ENCODE measurements at places on chromosomes 1 and 21. TPM values are rescaled to one million over a fixed set of nuclear protein-coding genes. Genes with fewer than 3 reads are reported as not detected.

Gene RNF187
- 57.5 TPM for polyA plus RNA-seq

Gene B3GALT2
- 13.3 TPM for polyA plus RNA-seq

Gene TBX19
- 1.7 TPM for polyA plus RNA-seq

Gene NBPF6
- not detected for polyA plus RNA-seq

Gene DONSON
- 19.2 TPM for polyA plus RNA-seq

Gene BATF3
- polyA plus RNA-seq: 2.2 TPM

Gene LCE1B
- not detected for polyA plus RNA-seq

Gene TMEM240
- polyA plus RNA-seq: 4.8 TPM

DNA sequence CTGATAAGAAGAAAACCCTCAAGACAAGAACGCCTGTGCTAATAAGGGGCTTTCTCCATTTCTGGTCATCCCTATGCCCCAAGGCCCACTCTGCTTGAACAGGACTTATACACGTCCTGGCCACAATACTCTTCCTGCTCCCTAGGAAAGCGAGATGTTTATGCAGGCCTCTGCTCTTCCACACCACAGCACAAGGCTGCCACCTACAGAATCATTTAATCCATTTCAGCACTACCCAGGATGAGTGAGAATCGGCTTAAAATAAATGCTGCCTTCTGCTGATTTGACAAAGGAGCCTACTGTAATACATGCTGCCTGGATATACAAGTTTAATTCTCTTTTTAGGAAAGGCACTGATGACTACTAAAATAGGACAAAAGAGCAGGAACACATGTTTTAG is 29.4 kb downstream of the FRRS1 start:
- peak; percentile 28 for DNase-seq

DNA sequence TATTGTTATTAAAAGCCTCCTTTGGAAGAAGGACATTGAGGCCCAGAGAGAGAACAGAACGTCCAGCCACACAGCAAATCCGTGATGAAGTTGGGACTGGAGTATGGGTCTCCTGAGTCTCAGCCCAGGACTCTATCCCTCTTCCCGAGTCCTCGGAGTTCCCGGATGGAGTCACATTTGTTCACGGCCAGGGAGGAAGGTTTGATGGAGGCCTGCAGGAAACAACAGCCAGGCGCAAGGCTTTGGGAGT is 357 bp upstream of the TXLNA start:
- no peak for DNase-seq

DNA sequence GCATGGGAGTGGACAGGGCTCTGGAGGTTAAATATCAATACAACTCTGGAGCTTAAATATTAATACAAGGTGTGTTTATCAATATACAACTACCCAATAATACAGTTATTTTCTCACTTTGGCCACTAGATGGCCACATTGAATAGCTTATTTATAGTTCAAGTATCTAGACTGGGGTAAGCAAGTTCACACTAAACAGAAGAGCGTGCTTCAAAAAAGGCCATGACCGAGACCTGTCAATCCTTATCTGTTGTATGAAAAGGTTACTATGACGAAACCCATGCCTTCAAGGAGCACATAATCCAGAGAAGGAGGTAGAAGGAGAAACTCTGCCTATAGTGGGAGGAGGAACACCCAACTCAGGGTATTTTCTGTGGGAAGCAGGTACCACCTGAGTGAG is 29.1 kb downstream of the CHML start:
- peak; percentile 26 for DNase-seq

GRCh38 chr1:27527890-27528817 is 38.2 kb upstream of the WASF2 start:
- peak; percentile 58 for DNase-seq

DNA sequence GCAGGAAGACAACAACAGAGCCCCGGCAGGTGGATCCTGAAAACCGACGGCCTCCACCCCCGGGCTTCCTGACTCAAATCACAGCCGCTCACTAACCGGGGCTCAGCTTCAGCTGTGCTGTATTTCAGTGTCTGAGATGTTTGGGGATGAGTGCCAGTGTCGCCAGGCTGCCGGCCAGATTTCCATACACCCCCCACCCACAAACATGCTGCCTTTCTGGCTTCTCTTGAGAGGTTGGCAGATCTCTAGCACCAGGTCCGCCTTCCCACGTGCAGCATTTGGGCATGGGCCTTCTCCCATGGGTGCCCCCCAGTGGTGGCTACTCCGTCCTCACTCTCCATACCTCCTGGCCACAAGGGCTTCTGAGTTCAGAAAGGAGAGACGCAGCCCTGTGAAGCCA is 34.8 kb downstream of the KCNAB2 start:
- DNase-seq: no peak

DNA sequence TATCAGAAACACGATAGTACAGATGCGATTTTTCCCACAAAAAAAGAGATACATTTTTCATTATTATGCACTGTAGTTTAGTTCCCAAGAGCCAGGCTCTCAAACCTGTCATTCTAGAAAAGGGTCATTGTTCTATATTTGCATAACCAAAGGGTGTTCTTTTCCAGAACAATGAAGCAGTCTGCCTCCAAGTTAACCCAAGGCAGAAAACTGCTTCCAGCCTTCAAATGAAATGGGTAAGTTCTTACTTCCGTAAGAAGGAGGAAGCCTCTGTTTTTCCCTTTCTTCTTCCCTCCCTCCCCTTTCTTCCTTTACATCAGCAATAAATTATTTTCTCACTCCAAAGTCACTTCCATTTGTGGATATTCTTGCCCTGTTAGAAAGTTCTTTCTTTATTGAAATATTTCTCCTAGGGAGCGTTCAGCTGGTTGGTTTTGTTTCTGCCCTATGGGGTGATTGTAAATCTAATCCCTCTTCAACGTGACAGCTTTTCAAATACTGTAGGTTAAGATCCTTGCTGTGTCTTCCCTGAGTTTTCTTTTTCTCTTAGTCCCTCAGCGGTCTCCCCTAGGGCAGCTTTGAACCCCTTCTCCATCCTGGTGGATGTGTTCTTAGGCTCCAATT is 77.3 kb upstream of the PTGFRN start:
- DNase-seq: no peak

GRCh38 chr1:35707601-35708440 is 10.9 kb downstream of the C1orf216 start:
- no peak for DNase-seq

GRCh38 chr1:50103615-50104081 is 5.1 kb upstream of the ELAVL4 start:
- no peak for DNase-seq

- no peak for DNase-seq
These were observed 65.6 kb upstream of the RRP15 start for GRCh38 chr1:218219460-218219859.

DNA sequence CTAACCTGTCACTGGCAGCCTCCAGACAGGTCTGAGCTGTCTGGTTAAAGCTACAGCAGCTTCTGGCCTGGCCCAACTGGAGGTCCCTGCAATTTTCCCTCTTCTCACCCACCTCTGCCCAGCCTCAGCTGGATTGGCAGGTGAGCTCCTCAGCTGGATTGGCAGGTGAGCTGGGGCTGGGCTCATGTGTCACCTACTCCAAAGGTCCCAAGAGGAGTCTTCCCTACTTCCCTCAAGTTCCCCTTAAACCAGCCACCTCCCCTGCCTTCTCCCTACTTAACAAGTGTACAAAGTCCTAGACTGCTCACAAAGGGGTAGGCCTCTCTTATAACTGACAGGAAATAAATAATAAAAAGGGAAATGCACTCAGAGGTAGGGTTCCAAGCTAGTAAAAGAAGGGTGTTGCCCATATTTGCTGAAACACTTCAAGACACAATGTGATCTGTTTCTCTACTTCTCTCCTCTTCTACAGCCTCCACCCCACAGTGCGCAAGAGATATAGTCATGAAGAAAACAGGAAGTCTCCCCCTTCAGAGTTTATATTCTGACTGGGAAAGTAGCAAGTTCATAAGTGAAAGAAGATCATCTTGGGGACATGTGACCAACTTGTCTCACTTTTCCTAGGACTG is at the start of gene GPA33:
Gene GPA33, minus strand, starts transcription at position 64 of the 629 bp plus-strand sequence. CDS start 90 bp downstream, outside the sequence.
- DNase-seq: no peak

- peak; percentile 48 for DNase-seq
These were observed at the start of gene BATF3 for GRCh38 chr1:212699625-212700222. Gene BATF3 (minus strand): TSS chr1:212699840. CDS start chr1:212699762, 78 bp downstream.

- no peak for DNase-seq
These were observed 222.7 kb upstream of the OLFM3 start for GRCh38 chr1:102219463-102219862.

- DNase-seq: no peak
These were observed 96.0 kb upstream of the BTG3 start for GRCh38 chr21:17708522-17709265.

GRCh38 chr1:19596065-19596713 is 47.9 kb upstream of the NBL1 start:
- DNase-seq: peak; percentile 36

- DNase-seq: no peak
These were observed 15.6 kb upstream of the FAAP20 start for GRCh38 chr1:2210084-2210653.

- no peak for DNase-seq
These were observed 144.6 kb upstream of the HMGB4 start for GRCh38 chr1:33719326-33719725.

- DNase-seq: no peak
These were observed 202.5 kb downstream of the FGGY start for GRCh38 chr1:59499273-59499942.

GRCh38 chr1:243374412-243374811 is 118.6 kb downstream of the SDCCAG8 start:
- DNase-seq: no peak

DNA sequence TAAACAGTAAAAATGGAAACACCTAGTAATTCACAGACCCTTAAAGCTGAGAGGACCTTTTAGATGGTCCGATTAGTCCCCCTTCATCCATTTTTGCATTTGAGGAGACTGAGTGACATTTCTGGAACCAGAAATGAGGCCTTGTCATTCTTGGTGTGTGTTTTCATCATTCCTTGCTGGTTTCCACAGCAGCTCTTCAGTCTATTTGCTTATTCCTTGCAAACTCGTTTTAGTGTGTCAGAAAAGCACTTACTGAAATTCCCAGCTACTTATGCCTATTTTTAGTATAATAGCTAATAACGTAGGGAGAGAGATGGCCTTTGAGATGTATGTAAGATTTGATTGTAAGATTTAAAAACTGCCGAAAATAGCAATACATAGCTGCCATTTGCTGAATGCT is 70.9 kb downstream of the VPS13D start:
- no peak for DNase-seq

GRCh38 chr1:67711855-67712212 is 26.8 kb downstream of the GADD45A start:
- DNase-seq: no peak

GRCh38 chr1:152460529-152460899 is 46.5 kb upstream of the CRNN start:
- DNase-seq: no peak

DNA sequence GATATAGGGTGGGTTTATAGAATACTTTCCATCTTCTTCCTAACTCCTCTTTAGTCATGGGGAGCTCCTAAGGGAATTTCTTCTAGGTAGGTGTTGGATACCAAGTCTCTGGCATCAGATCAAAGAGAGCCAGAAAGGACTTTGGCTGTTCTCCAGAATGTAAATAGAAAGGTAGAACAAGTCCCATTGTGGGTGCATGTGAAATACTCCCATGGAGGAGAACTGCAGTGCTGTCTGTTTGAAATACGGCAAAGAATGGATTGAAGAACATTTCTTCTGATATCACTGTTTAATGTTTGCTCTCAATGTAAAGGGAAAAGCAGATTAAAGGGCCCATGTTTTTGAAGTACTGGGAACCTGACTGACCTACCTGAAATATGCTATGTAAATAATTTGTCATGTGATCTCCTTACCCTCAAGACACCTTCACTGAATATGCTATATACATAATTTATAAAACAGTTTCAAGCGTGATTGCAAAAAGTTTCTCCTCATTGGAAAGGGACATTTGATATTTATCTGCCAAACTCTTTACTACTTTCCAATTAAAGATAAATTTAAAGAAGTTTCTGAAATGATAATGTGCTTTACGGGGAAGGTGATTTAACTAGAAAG is 65.9 kb downstream of the LAMC1 start:
- no peak for DNase-seq

DNA sequence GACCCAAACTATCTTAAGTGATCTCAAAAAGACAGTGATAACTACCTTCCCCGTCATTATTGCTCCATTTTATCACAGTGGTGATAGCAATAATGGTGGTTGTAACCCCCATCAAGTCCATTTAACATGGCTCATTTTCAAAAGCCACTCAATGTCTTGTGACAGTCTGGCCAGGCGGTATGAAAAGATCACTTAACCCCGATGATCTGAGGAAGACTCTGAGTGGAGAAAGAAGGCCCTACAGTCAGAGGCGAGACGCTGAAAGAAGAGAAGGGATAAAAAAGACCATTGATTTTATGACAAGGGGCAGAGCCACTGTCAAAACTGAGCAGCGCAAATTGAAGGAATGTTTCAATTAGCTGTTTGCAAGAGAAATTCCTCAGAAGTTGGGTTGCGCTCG is 417.2 kb upstream of the PBX1 start:
- DNase-seq: no peak

- DNase-seq: peak; percentile 32
These were observed 569 bp downstream of the FALEC start for GRCh38 chr1:150516050-150516591.

DNA sequence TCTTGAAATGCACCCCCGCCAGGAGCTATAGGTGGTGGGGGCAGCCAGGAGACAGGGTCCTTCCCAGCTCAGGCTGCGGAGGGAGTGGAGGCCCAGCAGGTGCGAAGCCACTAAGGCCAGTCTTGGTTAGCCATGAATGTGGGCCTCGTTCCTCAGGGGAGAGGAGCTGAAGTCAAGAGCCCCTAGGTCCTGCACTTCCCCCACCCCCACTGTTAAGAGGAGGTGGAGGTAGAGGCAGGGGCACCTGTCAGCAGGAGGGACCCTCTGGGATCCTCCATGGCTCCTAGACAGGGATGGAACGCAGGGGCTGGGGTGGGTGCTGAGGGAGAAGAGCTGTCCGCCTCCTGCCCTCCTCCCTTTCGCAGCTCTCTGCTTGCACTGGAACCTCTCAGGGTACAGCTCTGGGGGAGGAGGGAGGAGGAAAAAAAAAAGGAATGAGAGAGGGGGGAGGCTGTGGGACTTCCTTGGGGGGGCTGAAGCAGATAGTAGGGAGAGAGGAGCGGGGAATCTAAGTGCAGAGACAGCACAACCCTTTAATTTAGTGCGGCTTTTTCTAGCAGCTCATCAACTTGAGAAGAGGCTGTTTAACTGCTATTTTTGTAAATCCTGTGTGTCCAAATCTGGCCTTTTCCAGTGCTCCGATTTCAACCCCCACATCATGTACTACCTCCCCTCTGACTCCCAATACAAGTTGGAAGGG is 37.0 kb downstream of the MATN1 start:
- DNase-seq: no peak

DNA sequence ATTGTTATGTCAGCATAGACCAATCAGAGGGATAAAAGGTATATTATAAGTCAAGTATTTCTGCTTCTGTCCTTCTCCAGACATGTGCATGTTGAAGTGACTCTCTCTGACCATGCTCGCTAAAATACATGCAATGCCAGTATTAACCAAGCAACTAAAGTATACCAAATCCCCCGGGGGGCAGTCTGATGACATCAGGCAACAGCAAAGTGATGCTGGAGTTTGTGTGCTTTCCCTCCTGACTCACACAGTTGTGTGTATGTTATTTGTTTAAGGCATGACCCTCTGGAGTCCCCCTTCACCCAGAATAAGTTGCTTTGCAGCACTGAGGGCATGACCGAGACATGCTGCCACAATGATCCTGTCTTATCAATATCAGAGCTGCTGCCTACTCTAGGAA is 2.1 kb downstream of the BRINP2 start:
- DNase-seq: no peak
